ENCODE measurements at places on chromosomes 7 and 10. TPM values are rescaled to one million over a fixed set of nuclear protein-coding genes. Genes with fewer than 3 reads are reported as not detected.

Gene GATA3
- total RNA-seq = 0.39 TPM

Gene ANKRD7
- total RNA-seq = not detected

Gene BMI1
- total RNA-seq = 49.9 TPM

Gene ZNF365
- total RNA-seq = 1.1 TPM

Gene GIMAP1
- total RNA-seq = not detected

Gene GNGT1
- total RNA-seq = 0.65 TPM

Gene TBX20
- 5.5 TPM for total RNA-seq

Gene ANKRD16
- 10.7 TPM for total RNA-seq

Gene MRPL32
- 50.1 TPM for total RNA-seq

Gene GARIN1A
- total RNA-seq = 1.9 TPM

Gene FGL2
- total RNA-seq = not detected

Gene PLEKHS1
- not detected for total RNA-seq

Gene PNLIP
- not detected for total RNA-seq

Gene SKAP2
- 3.2 TPM for total RNA-seq

Gene TACC2
- 52.6 TPM for total RNA-seq

Gene PNLIPRP3
- not detected for total RNA-seq

Gene PNLIPRP1
- not detected for total RNA-seq

Gene ZFAND4
- 16.1 TPM for total RNA-seq

Gene TRIM73
- 6.8 TPM for total RNA-seq

Gene OPN1SW
- not detected for total RNA-seq

Gene OR9A2
- total RNA-seq = not detected

Gene FGFBP3
- 420 TPM for total RNA-seq

Gene STAG3
- total RNA-seq = 1.1 TPM

Gene SFTPA1
- not detected for total RNA-seq

Gene MNX1
- 0.34 TPM for total RNA-seq

All from neural crest cell (in vitro differentiated cells).